ENCODE measurements at places on chromosomes 11 and 22.

DNA sequence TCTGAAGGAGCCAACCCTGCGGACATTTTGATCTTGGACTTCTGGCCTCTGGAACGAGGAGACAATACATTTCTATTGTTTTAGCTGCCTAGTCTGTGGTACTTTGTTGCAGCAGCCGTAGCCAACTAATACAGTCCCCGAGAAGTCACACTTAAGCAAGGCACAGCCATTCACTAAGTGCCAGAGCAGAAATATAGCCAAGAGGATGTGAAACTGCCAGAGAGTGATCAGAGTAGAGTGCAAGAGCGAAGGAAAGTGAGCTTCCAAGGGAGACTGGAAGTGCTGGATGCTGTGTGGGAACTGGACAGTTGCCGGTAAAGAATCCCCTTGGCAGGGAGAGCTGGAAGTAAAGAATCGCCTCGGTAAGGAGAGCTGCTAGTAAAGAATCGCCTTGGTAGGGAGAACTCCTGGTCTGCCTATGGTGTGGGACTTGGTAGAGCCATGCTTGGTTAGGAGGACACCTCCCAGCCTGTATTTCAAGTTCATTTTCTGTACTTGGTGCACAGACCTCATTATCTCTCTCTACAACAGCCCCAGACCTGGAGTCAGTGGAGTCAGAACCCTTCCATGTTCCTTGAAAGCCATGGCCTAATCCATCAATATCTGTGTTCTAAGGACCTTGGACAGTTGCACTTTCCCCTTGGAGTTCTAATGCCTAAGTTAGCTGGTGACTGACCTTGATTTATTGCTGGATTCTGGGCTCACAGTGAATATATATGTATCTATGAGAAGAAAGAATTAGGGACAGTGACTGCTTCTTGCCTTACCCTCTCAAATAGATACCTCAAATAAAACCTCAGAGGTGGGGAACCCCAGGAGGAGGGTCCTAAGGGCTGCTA, 162.1 kb downstream of the LDLRAD3 start:
- no peak for DNase-seq

GRCh38 chr22:23393721-23394320, 186.3 kb downstream of the IGLL1 start:
- DNase-seq: no peak

DNA sequence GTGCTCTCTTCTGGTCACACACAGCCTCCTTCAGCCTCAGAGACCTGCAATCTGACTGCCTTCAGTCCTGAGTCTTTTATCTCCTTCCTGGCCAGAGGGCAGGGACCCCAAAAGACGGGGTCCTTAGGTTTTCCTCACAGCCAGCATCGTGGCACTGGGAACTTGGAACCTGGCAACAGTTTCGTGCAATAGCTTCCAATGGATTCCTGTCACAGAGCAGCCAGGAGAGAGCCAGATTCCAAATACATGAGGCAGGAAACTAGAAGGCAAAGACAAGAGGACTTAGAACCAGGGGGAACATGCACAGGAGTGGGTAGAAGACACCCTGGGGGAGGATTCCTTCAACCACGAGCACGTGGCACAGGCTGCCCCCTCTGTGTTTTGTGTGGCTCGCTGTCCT, 48.6 kb downstream of the C11orf91 start:
- no peak for DNase-seq

GRCh38 chr22:41469218-41469851, 418 bp downstream of the ACO2 start:
- no peak for DNase-seq

DNA sequence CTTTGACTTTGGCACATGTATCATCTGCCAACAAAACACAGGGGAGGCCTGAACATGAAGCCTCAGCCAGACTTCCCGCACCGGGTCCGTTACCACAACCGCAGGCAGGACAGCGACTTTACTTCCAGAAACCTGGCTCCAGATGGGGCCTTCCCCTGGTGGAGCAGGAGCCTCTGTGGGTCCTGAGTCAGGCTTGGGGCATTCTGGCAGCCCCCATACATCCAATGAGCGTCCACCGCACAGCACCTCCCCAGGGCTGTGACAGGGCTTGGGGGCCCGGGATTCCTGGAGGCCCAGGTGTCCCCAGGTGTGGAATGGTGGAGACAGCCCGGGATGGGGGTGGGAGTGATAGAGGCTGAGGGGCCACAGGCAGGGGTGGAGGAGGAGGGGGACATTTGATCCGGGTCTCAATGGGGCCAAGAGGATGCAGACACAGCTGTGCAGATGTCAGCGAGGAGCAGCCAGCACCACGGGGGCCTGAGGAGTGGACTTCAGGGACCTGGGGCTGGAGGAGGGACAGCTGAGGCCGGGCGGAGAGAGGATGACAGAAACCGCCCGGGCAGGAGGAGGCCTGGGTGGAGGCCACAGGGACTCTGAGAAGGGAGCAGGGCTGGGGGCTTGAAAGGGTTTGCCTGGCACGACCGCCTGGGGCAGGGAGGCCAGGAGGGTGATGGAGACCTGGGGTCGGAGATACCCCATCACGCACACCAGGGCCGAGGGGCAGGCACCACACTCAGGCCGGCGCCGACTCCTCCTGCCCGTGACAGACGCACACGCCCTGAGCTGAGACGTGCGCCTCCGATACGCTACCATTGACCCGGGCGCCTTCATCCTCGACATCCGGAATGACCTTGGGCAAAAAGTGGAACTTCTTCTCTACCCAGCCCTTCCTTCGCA, 8.6 kb downstream of the TTLL8 start:
- DNase-seq: no peak

DNA sequence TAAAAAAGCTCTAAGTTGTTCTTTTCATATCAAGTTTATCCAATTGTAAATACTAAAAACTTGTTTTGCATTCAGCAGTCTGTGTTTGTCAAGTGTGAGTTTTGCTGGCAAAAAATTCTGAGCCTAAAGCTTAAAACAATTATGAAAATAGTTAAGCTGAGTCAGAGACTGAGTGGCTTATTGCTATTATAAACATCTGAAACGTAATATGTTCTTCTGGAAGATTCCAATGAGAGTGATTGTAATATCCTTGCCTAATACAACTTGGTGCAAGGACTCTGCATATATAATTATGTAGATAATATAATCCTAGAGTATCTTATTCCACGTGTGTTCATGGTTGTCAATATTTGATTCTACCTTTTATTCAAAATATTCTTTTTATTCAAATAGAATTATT, 14.1 kb upstream of the NUP50 start:
- DNase-seq: no peak

- no peak for DNase-seq
These were observed 63.6 kb downstream of the NFAM1 start for GRCh38 chr22:42368379-42369249.
